ENCODE measurements at places on chromosomes 12 and 14.

DNA sequence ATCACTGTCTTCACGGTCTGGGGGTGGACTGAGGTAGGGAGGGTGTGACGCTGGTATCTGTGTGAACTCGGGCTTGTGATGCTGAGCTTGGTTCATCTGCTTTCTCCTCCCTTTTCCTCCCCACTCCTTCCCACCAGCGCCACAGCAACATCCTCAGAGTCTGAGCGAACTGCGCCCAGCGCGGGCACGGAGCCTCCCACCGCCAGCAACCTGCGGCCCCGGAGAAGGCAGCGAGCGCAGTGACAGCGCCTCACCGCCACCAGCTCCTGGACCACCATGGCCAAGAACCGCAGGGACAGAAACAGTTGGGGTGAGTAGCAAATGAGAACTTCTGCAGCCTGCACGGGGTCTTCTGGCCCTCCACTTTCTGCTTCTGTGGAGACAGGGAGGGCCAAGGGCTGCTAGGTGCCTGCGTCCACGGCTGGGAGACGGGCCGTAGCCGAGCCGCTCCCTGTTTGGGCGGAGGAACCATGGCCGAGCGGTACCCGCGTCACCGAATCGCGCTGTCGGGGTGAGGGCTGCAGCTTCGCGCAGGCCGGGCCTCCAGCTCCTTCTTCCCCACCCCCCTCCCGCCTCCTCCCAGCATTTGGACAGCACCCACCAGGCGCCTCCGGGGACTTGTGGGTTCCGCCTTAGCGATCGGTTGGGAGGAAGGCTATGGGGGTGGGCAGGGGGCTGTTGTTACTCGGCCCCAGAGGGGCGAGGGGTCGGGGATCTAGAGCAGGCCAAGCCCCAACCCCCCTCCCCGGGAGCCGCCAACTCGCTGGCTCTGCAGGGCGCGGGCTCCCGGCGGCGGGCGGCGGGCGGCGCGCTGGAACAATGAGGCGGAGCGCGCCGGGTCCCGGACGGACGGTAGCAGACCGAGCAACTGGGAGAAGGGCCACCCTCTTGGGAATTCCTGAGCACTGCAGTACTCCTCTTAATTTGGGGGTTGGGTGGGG lies at the start of gene ATL1:
Gene ATL1, plus strand, starts transcription at position 156 of the 941 bp plus-strand sequence. Its CDS starts 121 bp downstream, at position 277.
- peak; percentile 37 for DNase-seq

DNA sequence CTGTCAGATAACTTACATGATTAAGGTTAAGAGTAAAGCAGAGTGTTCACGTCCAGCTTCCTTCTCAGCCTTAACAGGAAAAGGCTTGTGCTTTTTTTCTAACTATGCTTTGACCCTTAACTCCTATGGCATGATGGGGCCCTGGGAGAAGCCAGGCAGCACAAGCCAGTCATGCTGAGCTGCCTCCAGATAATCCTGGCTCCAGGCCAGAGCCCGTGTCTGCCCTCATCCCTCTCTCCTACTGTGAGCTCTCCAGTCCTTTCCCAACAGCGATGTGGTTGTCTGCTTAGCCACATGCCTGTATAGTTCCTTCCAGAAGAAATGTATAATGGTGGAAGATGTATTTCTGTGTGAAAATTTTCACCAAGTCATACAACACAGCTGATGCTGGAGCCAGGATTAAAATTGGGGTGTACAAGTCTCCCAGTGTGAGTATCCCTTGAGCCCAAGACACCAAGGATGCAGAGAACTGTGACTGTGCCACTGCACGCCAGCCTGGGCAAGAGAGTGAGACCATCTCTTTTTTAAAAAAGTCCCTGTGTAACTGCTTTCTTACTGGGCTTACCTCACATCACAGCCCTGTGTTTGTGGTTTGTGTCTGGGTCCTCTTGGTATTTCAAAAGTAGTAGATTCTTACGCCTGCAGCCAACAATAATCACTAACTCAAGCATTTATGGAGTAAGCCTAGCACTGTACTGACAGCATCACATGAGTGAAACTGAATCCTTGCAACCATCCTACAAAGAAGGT lies 7.9 kb upstream of the ITFG2 start:
- no peak for DNase-seq

DNA sequence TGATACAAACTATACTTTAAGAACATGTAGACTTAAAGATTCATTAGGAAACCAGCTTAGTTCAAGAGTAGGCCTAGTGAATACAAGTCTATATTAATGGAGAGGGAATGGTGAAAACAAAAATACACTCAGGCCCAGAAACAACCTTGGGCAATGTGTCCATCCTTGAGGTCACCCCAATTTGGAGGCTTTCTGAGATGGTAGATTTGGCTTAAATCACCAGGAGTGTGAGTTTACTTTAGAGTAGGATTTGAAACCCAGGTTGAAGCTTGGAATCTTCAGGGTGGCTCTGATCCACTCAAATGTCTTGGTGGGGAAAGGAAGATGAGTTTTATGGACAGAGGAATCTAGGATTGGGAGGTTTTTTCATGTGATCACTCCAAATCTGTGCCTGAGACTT lies 10.5 kb downstream of the LDHB start:
- no peak for DNase-seq

DNA sequence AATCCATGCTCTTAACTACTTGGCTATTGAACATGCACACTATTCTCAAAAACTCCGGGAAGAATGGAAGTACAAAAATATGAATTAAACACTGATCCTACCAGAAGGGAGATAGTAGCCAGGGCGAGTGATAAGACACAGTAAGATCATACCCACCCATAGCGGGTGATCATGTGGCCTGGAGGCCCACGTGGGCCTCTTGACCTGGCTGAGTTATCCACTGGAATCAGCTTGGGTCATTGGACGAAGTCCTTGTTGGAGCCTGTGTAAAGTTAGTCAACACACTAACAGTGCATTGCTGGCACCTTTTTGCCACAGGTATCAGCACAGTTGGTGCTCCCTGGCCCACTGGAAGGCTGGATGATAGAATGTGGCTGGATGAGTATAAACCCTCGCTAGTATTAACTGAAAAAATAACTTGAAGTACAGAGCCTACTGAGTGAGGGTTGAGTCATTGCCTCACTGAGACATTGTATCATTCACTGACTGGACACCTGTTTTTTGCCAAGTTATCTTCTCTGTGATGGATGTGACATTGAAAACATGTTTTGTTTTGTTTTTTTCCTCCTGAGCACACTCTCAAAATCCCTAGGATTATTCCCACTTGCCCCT lies 149.2 kb upstream of the FUT8 start:
- no peak for DNase-seq

GRCh38 chr14:94965551-94966313 lies 191.6 kb downstream of the DICER1 start:
- no peak for DNase-seq

GRCh38 chr14:35240231-35240630 lies 52.0 kb upstream of the PSMA6 start:
- no peak for DNase-seq

Measured in activated B cell treated with CpG ODN at 0.5 μM for 24 hours (primary cell).